ENCODE measurements at places on chromosomes 11 and 22.

- DNase-seq: no peak
These were observed 78.9 kb upstream of the THY1 start for GRCh38 chr11:119501777-119502405.

DNA sequence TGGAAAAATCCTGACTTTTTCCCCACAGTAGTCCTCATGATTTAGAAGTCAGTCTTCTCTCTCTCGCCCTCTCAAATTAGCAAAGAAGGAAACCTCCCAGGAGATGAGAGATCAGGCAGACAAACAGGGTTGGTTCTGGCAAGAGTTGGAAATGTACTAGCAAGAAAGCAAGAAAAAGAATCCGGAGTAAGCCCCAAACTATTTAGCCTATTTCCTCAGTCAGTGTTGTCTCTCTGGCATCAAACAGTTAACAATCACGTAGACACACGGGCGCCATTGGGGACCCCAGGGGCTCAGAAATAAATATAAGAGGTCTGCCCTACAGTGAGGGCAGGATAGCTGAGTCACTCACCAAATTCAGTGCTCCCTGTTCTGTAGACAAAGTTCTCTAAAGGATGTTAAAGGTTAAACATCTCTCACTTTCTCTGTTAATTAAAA lies 4.7 kb downstream of the C11orf52 start:
- DNase-seq: no peak

GRCh38 chr22:29315286-29316140 lies at the start of gene RASL10A:
Gene RASL10A (minus strand): TSS chr22:29315697. CDS start chr22:29315246, 451 bp downstream.
- DNase-seq: no peak

- DNase-seq: no peak
These were observed 26.8 kb downstream of the TPBGL start for GRCh38 chr11:75267171-75267970.

DNA sequence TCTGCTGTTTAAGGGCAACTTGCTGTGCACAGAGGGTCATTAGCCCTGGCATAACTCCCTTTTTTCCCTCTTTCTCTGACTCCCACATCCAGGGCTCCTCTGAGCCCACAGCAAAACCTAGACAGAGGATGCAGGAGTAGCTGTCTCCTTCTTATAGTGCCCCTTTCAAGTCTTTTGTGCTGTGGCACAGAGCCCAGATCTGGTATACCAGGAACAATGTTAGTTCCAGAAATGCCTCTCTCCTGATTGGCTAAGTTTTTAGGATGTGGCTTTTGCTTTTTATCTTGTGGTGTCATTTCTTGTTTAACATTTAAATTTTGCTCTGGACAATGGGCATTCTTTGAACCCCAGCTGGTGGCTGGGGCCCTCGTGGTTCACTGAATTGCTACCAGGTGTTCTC lies 25.6 kb upstream of the RRM1 start:
- no peak for DNase-seq

DNA sequence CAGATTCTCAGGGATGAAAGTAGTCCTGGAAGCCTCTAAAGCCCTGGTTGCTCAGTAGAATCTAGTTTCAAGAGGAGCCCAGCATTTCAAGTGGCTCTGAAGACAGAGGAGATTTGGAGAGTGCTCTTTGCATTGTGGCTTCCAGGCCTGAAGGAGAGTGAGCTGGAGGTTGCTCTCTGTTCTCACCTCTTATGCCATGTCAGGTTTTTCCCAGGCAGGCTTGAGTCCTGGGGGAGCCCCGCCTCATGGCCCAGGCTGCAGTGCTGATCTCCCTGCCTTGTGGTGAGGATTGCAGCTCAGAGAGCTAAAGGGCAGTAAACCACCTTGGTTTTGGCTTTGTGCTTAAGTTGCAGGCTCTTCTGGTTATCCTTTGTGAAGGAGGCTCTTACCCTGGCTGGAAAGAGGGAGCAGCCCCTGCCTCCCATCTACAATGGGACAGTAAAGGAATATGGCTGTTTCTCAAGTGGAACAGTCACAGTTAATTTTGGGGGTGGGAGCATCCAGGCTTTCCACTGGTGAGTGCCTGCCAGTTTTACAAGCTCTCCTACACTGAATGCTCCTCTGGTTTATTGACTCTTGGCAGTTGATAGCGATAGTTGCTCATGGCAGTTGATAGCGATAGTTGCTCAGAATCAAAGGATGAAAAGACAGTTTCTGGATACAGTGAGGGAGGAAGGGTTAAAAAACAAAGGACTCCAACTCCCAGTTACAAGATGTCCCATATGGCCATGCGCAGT lies 32.6 kb downstream of the RCOR2 start:
- no peak for DNase-seq

- DNase-seq: no peak
These were observed 20.8 kb upstream of the LMO2 start for GRCh38 chr11:33912405-33913361.

GRCh38 chr22:30614879-30615278 lies 7.9 kb downstream of the TCN2 start:
- DNase-seq: no peak

GRCh38 chr22:24728790-24729637 lies 45.5 kb downstream of the PIWIL3 start:
- no peak for DNase-seq

DNA sequence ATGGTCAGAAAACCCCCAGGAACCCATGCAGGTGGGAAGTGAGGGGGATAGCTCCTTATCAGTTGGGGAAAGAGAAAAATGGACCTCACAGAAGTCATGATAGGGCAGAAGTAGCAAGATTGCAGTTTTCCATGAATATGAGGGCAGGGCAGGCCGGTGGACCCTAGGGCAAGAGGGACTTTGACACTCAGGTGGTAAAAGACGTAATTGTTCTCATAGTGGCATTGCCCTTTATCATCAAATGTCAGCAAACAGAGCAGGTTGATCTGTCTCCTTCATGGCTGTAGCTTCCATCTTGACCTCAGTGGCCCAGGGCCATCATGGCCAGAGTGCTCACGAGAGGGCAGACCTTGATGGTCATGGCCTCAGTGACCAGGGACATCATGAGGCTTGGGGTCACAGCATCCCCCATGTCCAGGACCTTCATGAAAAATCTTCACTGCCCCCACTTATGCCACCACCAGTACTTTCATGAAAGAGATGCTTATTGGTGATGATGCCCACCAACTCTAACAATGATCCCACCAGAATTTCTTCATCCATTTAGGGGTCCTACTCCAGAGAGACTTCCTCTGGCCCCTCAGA lies 127.1 kb downstream of the SNX19 start:
- no peak for DNase-seq

- DNase-seq: no peak
These were observed 14.1 kb downstream of the WT1 start for GRCh38 chr11:32420937-32421901.

DNA sequence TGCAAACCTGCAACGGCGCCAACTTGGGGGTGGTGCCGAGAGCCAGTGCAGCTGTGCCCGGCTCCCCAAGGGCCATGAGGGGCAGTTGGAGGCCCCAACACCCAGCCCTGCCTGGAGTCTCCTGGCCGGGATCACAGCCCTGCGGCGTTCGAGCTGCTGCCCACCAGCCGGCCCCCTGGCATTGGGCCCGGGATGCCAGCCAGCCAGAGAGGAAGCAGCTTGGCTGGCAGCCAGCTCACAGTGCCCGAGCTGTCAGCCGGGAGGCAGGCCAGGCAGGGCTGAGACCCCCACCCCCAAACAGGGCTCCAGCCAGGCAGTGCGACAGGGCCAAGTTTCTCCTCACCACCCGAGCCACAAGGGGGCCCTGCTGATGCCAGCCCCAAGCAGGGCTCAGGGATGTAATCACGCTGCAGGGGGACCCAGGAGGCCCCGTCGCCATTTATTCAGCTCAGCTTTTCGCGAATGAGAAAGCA lies 26.0 kb upstream of the TCF20 start:
- no peak for DNase-seq

- no peak for DNase-seq
These were observed 22.9 kb upstream of the MRPL17 start for GRCh38 chr11:6705905-6706535.

- DNase-seq: no peak
These were observed 750.7 kb downstream of the BRD1 start for GRCh38 chr22:49077036-49077393.

DNA sequence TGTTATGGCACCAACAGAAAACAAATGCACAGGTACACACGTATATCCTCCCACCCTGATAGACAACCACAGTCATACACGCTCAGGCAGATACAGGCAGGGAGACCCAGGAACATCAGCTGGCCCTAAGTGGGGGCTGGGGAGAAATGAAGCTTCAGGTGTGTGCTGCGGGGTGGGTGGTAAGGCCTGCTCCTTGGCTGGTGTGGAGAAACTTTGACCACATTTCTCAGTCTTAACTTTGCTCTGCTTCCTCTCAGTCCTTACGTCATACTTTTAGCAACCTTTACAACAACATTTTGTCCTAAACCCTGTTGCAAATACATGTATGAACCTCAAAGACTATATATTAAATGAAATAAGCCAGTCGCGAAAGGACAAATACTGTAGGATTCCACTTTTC lies 6.7 kb upstream of the ANAPC15 start:
- DNase-seq: no peak

DNA sequence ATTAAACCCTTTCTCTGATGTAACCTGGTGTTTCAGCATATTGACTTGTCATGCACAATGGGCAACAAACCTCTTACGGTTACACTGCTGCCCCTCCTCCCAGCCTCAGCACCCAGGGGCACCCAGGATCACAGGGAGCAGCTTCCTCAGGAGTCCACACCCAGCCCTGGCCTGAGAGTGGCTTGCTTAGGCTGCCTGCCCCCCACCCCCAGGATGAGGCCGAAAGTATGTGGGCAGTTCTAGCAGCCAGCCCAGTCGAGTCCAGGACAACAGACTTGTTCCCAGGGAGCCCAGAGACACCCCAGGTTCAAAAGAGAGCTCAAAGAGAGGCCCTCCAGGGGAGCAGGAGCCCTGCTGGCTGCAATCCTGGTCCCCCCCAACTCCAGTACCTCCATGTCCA lies 108.1 kb upstream of the THY1 start:
- no peak for DNase-seq

- DNase-seq: no peak
These were observed 30.7 kb downstream of the EHF start for GRCh38 chr11:34651551-34651950.

DNA sequence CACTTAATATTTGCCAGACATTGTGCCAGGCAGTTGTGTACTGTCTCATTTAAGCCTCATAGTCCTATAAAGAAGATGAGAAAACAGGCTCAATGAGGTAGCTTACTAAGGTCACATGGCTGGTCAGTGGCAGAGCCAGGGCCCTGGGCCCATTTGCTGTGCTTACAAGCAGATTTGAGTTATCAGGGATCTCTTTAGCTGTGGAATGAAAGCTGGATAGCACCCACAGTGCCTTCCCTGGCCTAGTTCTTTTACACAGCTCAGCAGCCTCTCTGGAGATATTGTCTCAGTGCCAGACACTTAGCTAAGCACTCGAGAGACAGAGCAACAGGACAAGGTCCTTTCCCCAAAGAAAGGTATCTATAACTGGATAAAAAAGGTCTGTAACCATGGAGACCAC lies 6.1 kb downstream of the TMEM86A start:
- DNase-seq: no peak

DNA sequence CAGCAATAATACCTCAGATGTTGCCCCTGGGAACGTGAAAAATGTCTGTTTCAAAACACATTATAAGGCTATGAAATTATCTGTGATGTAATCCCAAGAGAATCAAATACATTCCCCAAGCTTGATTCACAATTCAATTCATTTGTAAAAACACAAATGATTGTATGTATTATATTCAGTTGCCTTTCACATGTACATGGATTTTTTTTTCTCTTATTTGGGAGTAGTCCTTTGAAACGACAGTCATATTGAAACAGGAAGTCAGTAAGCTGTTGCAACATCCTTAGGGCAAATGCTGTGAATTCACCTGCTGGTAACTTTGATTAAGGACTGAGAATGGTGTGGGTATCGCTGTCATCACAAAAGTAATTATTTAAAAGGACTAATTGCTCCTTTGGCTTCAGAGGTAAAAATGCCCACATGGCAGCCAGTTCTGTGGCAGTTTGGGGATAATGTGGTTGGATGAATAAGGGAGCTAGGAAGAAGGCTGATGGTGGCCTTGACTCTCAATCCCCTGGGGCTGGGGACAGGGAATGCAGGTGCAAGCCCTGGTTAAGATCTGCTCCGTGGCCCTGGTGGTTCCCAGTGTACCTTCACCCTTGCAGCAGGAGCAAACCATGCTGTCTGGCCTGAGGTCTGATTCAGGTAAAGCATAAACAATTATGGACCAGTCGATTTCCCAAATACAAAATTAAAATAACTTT lies 13.2 kb downstream of the EHF start:
- no peak for DNase-seq

GRCh38 chr22:23216461-23217170 lies 36.3 kb downstream of the BCR start:
- DNase-seq: no peak

GRCh38 chr22:23182309-23183060 lies 2.2 kb downstream of the BCR start:
- DNase-seq: peak; percentile 35

DNA sequence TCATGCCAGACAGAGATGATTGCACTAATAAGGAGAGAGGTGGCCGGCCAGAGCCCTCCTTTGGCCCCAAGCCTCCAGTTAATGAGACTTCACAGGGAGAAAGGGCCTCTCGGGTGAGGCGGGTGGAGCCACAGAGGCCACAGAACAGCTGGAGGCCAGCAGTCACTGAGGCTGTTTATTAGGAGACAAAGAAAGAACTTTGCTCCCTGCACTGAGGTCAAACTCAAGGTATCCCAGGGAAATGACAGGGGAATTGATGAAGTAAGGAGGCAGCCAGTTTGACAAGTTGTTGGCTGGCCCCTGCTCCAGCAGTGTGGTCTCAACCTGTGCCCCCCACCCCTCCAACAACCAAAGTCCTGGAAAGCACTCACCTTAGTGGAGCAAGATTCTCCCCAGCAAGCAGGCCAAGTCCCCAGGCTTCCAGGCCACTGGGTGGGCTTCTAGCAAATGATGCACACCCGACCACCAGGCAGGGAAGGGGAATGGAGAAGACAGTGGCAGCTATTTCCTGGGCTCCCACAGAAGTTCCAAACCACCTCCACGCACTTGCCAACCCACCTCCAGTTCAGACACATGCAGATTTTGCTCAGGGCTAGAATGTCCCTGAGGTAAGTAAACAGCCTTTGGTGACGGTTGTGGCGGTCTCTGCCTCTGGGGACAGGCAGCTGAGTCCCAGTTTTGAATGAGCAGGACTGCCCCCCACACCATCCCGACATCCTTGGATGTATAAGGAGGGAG lies 53.2 kb downstream of the RPUSD4 start:
- no peak for DNase-seq

DNA sequence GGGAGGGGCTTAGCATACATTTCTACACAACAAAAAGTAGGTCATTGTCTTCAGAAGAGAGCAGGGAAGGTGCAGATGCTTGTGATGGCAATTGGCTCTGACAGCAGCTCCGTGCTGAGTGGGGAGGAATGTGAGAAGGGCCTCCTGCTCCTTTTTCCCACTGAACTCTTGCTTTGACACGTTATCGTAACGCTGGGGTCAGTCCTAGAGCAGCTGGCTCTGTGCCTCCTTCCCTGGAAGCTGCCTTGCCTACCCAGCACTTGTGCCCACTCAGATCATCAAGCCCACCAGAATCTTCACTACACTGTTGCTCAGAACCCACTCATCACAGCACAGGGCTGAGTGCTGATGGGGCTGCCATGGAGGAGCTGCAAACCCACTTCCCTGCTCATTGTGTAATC lies 14.9 kb upstream of the NAV2 start:
- DNase-seq: no peak

Measured in stimulated activated CD4-positive, alpha-beta T cell treated with anti-CD3 and anti-CD28 coated beads, Interleukin-1b, Interleukin-23, amount 100 ng/mL, for 1 hour (primary cell).